ENCODE measurements at places on chromosomes 7 and 10.

- no peak for DNase-seq
Observed at GRCh38 chr7:40887099-40887498, 752.3 kb downstream of the SUGCT start.

- DNase-seq = no peak
Observed at GRCh38 chr7:135392701-135393100, 117.2 kb downstream of the CNOT4 start.

DNA sequence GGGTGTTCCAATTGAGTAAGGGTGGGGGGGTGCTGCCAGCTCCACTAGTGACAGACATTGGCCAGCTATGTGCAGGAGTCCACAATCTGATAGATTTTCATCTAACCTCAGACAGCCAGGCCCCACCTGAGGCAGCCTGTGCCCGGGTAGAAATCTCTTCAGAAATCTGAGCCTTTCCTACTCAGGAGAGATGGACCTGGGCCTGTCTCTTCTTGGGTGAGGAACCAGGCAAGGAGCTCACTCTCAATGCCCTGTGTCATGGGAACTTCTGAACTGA is 86.9 kb downstream of the UBE2H start:
- DNase-seq = no peak

- DNase-seq = no peak
Observed at GRCh38 chr7:8129318-8129659, 132.7 kb downstream of the ICA1 start.

DNA sequence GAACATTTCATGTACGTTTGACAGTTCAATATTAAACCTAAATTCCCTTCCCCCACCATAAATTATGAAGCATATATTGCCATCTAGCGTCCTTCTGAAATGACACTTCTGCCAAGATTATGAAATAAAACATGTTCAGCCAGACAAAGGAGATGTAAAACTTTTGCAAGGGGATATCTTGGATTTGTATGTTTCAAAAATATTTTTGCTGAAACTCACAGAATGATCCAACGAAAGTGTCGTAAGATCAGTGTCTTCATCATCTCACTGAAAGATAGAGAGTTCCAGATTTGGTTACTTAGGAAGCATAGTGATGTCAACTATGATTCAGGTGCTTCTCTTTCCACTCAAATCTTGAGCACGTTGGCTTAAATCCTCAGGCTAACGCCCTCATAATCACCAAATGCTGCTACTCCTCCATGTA is 904.3 kb downstream of the XPNPEP1 start:
- DNase-seq = no peak

- no peak for DNase-seq
Observed at GRCh38 chr7:95004618-95005247, 97.3 kb downstream of the PPP1R9A start.

- no peak for DNase-seq
Observed at GRCh38 chr10:59830601-59831259, 75.6 kb downstream of the CCDC6 start.

DNA sequence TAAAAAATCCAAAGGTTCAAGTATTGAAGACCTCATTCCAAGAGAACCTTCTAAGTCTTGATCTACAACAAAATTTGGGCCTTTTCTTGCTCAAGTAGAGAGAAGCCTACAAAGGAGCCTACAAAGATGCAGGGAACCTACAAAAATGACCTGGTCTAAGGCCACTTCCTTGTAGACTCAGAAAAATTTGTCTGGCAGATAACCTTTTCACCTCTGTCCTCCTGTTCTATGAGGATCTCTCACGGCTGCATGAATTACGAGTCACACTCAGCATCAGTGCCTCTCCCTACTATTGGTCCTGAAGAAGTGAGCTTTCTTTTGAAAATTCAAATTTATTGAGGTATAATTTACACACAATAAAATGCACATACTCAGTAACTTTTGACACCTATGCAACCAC is 29.3 kb downstream of the CCNJ start:
- DNase-seq = no peak

- no peak for DNase-seq
Observed at GRCh38 chr10:111087331-111087756, 10.5 kb downstream of the ADRA2A start.
